Stimulated activated CD8-positive, alpha-beta memory T cell treated with anti-CD3 and anti-CD28 coated beads, Interleukin-2, amount 100 ng/mL, for 48 hours (primary cell): ENCODE measurements at places on chromosomes 2 and 18.

DNA sequence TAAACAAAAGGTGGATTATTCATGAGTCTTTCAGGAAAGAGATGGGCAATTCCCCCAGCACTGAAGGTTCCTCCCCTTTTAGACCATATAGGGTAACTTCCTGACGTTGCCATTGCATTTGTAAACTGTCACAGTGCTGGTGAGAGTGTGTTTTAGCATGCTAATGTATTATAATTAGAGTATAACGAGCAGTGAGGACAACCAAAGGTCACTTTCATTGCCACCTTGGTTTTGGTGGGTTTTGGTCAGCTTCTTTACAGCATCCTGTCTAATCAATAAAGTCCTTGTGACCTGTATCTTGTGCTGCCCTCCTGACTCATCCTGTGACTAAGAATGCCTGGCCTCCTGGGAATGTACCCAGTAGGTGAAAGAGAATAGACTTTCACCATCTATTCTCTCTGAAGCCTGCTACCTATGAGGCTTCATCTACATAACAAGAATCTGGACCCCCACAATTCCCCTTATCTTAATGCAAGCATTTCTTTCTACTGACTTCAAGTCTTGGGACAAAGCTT is 148.7 kb downstream of the CABLES1 start:
- DNase-seq, result peak; percentile 17

- no peak for DNase-seq
Observed at GRCh38 chr2:177942731-177943130, 129.8 kb downstream of the PDE11A start.

DNA sequence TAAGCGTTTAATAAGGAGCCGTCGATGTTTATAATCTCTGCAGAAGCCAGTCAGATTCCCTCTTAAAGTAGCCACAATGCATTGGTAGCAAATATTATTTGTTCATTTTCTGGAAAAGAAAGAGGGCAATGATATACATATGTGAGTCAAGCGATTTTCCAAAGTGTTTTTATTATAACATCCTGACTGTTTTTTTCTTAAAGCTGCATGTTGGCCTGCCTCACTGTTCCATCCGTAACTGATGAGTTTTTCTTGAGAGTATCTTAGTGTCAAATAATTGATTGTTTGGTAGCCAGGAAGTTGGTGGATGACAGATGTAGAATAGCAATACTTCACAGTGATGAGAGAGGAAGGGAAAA is 3.7 kb downstream of the TSHZ1 start:
- no peak for DNase-seq

DNA sequence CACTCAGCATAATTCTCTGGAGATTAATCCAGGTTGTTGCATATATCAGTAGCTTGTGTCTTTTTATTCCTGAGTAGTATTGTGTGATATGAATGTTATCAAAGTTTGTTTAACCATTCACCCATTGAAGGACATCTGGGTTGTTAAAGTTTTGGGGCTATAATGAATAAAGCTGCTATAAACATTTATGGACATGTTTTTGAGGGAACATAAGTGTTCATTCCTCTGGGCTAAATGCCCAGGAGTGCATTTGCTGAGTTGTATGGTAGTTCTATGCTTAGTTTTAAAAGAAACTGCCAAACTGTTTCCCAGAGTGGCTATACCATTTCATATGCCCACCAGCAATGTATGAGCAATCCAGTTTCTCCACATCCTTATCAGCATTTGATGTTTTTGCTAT is 21.8 kb upstream of the KCNJ13 start:
- DNase-seq, result no peak

DNA sequence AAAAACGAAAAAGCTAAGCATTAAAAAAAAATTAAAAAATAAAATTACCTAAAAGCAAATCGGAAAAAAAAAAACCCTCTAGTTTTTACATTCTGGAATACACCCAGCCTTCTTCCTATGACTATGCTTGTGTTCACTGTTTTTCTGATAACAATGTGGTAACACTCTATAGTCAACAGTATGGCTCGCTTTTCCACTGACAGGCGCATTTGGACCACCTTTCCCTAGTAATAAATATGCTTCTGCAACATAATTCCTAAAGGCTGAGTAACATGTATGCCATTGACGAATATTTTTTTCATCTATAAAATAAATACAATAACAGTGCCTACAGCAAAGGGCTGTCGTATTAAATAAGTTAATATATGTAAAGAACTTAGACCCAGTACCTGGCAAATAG is 27.9 kb downstream of the NOL10 start:
- no peak for DNase-seq

DNA sequence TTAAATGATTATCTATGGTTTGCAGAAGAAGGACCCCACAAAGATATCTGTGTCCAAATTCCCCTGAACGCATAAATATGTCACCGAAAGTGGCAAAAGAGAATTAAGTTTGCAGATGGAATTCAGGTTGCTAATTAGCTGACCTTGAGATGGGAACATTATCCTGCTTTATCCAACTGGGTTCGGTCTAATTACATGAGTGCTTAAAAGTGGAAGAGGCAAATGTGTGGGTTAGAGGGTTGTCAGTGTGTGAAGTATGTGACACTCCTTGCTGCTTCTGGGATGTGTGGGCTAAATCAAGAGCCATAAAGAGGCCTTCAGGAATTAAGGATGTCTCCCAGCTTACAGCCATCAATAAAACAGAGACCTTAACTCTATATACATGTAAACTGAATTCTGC is 53.5 kb downstream of the CDH19 start:
- no peak for DNase-seq

DNA sequence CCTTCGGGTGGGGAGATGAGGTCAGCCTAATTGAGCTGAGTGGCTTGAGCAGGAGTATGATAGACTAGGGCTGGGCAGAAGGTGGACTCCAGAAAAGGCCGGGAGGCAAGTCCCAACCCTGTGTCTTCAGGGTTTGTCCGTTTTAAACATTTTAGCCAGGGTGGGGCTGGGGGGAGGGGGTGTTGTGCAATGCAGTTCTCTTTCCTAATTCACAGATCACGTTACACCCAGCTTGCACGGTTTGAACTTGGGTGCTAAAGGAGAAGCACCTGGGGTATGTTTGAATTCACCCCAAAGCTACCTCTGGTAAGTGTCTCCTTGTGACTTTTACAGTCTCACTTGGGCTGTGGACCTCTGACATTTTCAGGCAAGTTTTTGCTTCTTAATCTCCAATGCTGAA is 233.3 kb downstream of the AGAP1 start:
- no peak for DNase-seq

- no peak for DNase-seq
Observed at GRCh38 chr2:173574324-173575112, 219.8 kb downstream of the CDCA7 start.

DNA sequence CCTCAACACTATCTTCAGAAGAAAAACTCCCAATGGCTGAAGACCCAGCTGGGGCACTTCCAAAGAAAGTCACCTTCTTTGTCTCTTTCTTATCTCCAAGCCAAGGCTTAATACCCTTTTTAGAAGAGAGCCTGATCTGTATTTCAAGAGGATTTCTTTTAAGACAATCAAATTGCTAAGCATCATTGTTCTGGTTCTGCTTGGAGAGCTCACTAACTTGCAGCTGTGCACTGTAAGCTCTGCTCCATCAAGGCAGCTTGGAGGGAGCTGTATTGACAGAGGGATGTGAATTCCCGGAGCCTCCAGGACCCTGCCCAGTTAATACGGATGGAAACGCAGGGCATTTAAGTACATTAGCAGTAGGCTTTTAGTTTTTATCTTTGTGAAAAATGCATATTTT is 253.1 kb downstream of the TDRD15 start:
- DNase-seq, result no peak

- no peak for DNase-seq
Observed at GRCh38 chr2:222871291-222871690, 10.5 kb downstream of the ACSL3 start.

- no peak for DNase-seq
Observed at GRCh38 chr2:158463496-158464095, 6.8 kb downstream of the PKP4 start.

- no peak for DNase-seq
Observed at GRCh38 chr2:73020657-73021370, 50.7 kb downstream of the SFXN5 start.

DNA sequence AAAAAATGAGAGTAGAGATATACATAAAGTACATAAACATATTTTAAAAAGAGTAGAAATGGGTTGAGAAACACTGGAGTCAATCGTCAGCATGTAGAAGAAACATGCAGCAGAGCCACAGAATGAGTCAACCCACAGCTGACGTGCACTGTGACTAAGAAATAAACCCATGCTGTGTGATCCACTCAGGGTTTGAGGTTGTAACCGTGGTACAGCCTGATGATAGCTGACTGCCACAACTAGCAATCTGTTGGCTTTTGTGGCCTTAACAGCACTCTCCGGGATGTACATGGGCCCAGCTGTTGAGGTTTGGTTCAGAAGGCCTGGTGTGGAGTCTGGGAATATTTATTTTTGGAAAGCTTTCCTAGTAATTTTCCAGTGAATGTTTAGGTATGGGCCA is 554.4 kb upstream of the MEX3C start:
- DNase-seq, result no peak

GRCh38 chr2:20176760-20177159 is 48.2 kb downstream of the SDC1 start:
- DNase-seq, result no peak

GRCh38 chr2:191014653-191015020 is 666 bp upstream of the STAT1 start:
- DNase-seq, result no peak

DNA sequence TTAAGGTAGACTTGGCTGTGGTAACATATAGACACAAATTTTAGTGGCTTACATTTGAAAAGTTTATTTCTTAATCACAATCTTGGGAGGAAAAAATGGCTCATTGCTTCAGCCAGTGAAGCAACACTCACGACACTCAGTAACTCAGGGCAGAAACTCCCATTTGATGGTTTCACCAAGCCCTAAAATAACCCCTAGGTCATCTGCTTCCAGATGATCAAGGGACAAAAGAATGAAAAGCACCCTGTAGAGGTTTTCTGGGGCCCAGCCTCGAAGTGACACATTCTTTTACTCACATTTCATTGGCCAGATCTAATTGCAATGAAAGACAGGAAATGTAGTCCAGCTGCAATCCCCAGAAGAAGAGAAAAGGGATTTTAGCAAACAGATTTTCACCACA is 275.9 kb downstream of the TMX3 start:
- no peak for DNase-seq

GRCh38 chr2:95059656-95060370 is 34.3 kb downstream of the MAL start:
- DNase-seq, result no peak

DNA sequence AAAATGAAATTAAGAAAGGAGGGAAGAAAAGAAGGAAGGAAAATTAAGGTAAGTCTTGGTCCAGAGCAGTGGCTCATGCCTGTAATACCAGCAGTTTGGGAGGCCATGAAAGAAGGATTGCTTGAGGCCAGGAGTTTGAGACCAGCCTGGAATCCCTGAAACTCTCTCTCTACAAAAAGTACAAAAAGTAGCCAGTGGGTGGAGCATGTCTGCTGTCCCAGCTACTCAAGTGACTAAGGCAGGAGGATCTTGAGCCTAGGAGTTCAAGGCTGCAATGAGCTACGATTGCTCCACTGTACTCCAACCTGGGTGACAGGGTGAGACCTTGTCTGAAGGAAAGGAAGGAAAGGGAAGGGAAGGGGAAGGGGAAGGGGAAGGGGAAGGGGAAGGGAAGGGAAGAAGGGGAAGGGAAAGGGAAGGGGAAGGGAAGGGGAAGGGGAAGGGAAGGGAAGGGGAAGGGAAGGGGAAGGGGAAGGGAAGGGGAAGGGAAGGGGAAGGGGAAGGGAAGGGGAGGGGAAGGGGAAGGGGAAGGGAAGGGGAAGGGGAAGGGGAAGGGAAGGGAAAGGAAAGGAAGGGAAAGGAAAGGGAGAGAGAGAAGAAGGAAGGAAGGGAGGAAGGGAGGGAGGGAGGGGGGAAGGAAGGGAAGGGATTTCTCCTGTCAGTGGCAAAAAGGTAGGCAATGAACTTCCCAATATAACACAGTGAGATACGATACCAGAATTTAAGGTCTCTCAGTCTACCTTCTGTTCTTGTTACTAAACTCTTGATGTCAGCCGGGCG is 412.8 kb downstream of the CMPK2 start:
- DNase-seq, result no peak
